Nasal cavity respiratory epithelium epithelial cell of viscerocranial mucosa (primary cell): ENCODE measurements at places on chromosomes 4 and X. TPM values are rescaled to one million over a fixed set of nuclear protein-coding genes. Genes with fewer than 3 reads are reported as not detected.

Gene SLC25A31
- not detected in 2 replicates for total RNA-seq

Gene VSIG4
- not detected in 2 replicates for total RNA-seq

Gene RBM47
- 42.7 and 113 TPM in 2 replicates for total RNA-seq

Gene TRO
- 0.14 TPM in 1 of 2 replicates, not detected in the other for total RNA-seq

Gene CD40LG
- total RNA-seq: not detected in 2 replicates

Gene UGT2B15
- not detected in 2 replicates for total RNA-seq

Gene PFKFB1
- total RNA-seq: under 0.01 and 0.21 TPM in 2 replicates

Gene MTNR1A
- total RNA-seq: under 0.01 and 0.07 TPM in 2 replicates

Gene L1CAM
- 2.1 and 6.3 TPM in 2 replicates for total RNA-seq

Gene CSAG1
- total RNA-seq: not detected in 2 replicates

Gene ARHGAP36
- not detected in 2 replicates for total RNA-seq

Gene TMEM31
- not detected in 2 replicates for total RNA-seq

Gene IRAK1
- total RNA-seq: 127 and 144 TPM in 2 replicates

Gene PLXNA3
- 5.1 and 39.3 TPM in 2 replicates for total RNA-seq

Gene PAGE2B
- not detected in 2 replicates for total RNA-seq
